CD14-positive monocyte (primary cell): ENCODE measurements at places on chromosomes 4 and X. TPM values are rescaled to one million over a fixed set of nuclear protein-coding genes. Genes with fewer than 3 reads are reported as not detected.

GRCh38 chrX:45852884-45853283 is 652.2 kb upstream of the DIPK2B start:
- no peak overlapping the region for H3K27ac ChIP-seq
- H3K36me3 ChIP-seq: no peaks in the 10 kb centered on the region
- peaks cover 30% of the 10 kb centered on the region for H3K27me3 ChIP-seq
- no peak overlapping the region for H3K4me3 ChIP-seq
- no peak for DNase-seq

DNA sequence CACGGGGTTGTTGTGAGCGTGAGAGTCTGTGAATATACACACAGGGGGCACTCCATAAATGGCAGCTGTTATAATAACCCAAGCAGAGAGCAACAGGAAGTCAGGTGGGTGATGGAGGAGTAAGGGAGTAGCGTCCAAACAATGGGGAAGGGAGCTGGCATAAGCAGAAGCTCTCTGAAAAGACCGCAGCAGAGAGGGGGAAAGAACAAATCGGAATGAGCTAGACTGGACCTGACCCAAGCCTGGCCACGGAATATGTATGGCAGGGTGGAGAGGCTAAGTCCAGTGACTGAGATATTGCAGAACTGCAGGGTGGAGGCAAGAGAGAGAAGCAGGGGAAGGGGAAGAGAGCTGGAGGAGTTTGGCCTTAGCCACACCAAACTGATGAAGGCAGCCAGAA is 6.5 kb upstream of the GJB1 start:
- no peak overlapping the region for H3K27ac ChIP-seq
- H3K27me3 ChIP-seq: no peaks in the 10 kb centered on the region
- no peak for DNase-seq
- no peaks in the 10 kb centered on the region for H3K36me3 ChIP-seq
- H3K4me1 ChIP-seq: no peaks in the 10 kb centered on the region

DNA sequence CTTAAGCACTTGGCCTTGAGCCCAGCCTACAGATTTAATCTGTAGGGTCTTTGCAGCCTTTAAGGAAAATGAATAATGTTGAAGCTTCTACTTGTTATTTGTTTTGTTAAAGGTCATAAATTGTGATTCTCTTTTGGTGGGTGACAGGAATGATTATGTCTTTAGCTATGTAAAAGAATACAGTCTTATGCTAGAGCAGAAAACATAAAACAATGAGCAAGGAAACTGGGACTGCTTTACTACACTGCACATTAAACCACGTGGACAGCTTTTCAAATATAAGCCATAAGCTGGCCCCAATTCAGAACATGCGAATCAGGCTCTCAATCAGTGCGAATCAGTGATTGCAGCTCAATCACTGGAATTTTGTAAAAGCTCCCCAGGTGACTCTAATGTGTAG is 40.9 kb upstream of the TBC1D19 start:
- DNase-seq: no peak
- no peaks in the 10 kb centered on the region for H3K36me3 ChIP-seq
- H3K27me3 ChIP-seq: no peaks in the 10 kb centered on the region

Gene CXorf65
- not detected for polyA plus RNA-seq

DNA sequence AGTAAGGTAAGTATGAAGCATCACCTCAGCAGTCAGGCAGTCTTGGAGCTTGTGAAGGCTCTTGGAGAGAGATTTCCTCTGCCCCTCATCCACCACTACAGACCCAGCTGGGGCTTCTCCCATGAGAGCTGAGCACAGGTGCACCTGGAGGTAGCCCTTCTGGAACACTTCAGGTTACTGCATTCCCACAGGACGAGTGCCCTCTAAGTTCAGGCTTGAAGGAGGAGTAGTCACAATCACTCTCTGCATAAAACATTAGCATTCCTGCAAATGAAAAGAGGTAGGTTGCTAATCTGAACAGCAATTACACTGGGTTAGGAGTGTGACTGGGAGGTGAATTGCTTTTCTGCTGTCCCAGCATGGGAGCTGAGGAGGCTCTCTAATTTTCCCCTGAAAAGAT is 308.8 kb downstream of the TEX13C start:
- H3K27ac ChIP-seq: no peak overlapping the region
- no peak overlapping the region for H3K4me3 ChIP-seq
- no peaks in the 10 kb centered on the region for H3K27me3 ChIP-seq
- no peaks in the 10 kb centered on the region for H3K36me3 ChIP-seq
- DNase-seq: no peak

DNA sequence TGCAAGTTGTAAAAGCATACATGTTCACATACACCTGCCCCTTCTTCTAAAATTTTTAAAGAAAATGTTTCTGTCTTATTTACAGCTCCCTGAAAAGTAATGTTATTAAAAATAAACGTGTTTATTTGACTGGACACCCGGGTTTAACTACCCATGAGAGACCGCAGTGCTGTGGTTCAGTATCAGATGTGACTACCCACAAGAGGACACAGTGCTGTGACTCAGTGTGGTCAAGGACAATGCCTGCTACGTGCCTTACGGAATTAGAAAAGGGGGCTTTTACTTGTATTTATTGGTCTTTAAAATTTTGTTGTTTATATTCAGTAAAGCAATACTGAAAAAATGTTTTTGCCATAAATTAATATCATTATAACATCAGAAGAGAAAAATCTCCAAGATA is 641.4 kb downstream of the TRIML1 start:
- H3K27me3 ChIP-seq: no peaks in the 10 kb centered on the region
- H3K36me3 ChIP-seq: no peaks in the 10 kb centered on the region
- no peak overlapping the region for H3K4me3 ChIP-seq
- no peaks in the 10 kb centered on the region for H3K4me1 ChIP-seq
- DNase-seq: no peak

DNA sequence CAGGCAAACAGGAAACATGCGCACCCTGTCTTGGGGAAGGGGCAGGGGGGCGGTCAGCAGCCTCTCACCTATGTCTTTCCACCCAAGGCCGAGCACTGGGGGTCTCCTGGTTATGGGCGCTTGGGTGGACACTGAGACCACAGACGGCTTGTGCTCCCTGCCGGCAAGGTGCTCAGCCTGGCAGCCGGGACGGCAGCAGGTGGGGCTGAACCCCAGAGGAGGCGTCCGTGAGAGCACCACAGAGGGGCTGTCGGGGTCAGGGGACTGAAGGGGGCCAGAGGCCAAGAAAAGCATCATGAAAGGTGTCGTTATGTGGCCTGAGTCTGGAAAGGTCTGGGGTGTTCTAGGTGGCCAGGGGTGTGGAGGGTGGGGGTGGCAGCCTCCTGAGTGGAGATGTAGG is 19.6 kb downstream of the DOK7 start:
- no peaks in the 10 kb centered on the region for H3K36me3 ChIP-seq
- no peak for DNase-seq
- H3K27me3 ChIP-seq: no peaks in the 10 kb centered on the region
- no peak overlapping the region for H3K4me3 ChIP-seq
- H3K27ac ChIP-seq: no peak overlapping the region

GRCh38 chrX:104270212-104270611 is 15.5 kb upstream of the ESX1 start:
- DNase-seq: no peak
- no peak overlapping the region for H3K4me3 ChIP-seq
- H3K36me3 ChIP-seq: no peaks in the 10 kb centered on the region
- H3K27me3 ChIP-seq: peaks cover 3% of the 10 kb centered on the region

Gene AWAT1
- polyA plus RNA-seq: not detected in 2 replicates

Gene CT45A2
- polyA plus RNA-seq: not detected

DNA sequence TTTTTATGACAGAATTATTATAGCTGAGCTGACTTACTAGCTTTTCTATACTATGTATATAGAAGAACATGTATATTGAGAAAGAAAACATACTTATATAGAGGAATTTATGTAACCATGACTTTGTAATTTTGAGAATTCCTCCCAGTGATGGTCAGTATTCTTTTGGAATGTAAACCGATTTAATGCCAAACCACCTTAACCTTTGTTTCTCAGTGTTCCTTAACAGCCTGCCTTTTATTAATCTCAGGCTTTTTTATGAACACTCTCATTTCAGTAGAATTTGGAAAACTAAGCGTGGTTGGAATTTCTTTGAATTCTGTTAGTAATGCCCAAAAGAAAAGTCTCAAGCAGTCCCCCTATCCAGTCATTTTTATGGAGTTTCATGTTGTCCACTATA is 47.0 kb downstream of the MOSPD2 start:
- no peaks in the 10 kb centered on the region for H3K27me3 ChIP-seq
- H3K36me3 ChIP-seq: peaks cover 51% of the 10 kb centered on the region
- H3K4me3 ChIP-seq: no peak overlapping the region
- DNase-seq: no peak
- H3K4me1 ChIP-seq: no peaks in the 10 kb centered on the region
- no peak overlapping the region for H3K27ac ChIP-seq

Gene MAOA
- 0.05 and 0.11 TPM in 2 replicates for polyA plus RNA-seq

- no peak overlapping the region for H3K4me3 ChIP-seq
- H3K4me1 ChIP-seq: no peaks in the 10 kb centered on the region
- peaks cover 3% of the 10 kb centered on the region for H3K27me3 ChIP-seq
- H3K27ac ChIP-seq: no peak overlapping the region
These were observed 134.9 kb downstream of the CORIN start for GRCh38 chr4:47703008-47703407.

GRCh38 chr4:156923525-156923924 is 48.1 kb downstream of the PDGFC start:
- no peak overlapping the region for H3K4me3 ChIP-seq
- no peaks in the 10 kb centered on the region for H3K4me1 ChIP-seq
- no peaks in the 10 kb centered on the region for H3K36me3 ChIP-seq
- no peak for DNase-seq
- H3K27me3 ChIP-seq: no peaks in the 10 kb centered on the region

GRCh38 chr4:26030780-26031179 is 116.8 kb downstream of the SMIM20 start:
- DNase-seq: no peak
- no peaks in the 10 kb centered on the region for H3K36me3 ChIP-seq
- H3K4me1 ChIP-seq: no peaks in the 10 kb centered on the region
- peaks cover 15% of the 10 kb centered on the region for H3K27me3 ChIP-seq
- H3K4me3 ChIP-seq: no peak overlapping the region
- H3K27ac ChIP-seq: no peak overlapping the region

Gene EMCN
- polyA plus RNA-seq: not detected

DNA sequence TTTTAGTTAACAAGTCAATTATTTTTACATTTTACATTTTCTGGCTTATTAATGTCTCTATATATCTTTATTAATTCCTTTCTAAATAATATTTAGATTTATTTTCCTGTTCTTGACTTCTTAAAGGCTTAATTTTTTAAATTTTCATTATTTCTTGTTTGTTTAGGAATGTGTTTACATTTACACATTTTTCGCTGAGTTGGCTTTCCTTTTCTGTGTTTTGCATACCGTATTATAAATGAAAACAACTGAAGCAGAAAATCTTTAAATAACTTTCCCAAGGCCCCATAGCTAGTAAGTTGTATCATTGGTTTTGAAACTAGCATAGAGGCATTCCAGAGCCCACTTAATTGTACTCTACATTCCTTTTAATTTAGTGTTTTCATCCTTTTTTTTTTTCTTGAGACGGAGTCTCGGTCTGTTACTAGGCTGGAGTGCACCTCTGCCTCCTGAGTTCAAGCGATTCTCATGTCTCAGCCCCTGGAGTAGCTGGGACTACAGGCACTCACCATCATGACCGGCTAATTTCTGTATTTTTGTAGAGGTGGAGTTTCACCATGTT is 261.6 kb downstream of the IQCM start:
- no peak overlapping the region for H3K27ac ChIP-seq
- H3K4me3 ChIP-seq: no peak overlapping the region
- DNase-seq: no peak
- H3K36me3 ChIP-seq: no peaks in the 10 kb centered on the region

Gene CACNA1F
- polyA plus RNA-seq: 0.39 and 0.73 TPM in 2 replicates

DNA sequence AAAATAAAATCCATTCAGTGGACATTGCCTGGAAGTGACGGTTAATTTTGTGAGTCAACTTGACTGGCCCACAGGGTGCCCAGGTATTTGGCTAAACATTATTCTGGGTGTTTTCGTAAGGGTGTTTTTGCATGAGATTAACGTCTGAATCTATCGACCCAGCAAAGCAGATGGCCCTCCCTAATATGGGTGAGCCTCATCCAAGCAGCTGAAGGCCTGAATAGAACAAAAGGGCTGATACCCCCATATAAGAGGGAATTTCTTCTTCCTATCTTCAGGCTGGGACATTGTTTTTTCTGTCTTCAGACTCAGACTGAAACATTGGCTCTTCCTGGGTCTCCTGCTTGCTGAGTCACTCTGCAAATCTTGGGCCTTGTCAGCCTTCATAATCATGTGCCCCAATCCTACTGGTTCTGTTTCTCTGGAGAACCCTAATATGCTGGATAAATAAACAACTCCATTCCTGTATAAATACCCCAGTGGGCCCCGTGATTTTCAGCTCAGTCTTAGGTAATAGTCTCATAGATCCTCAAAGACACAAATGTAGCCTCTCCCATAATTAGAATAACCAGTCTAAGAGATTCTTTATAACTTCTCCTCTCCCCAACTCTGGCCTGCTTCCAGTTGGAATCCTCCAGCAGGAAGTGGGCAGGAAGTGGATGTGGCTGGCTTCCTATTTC is 33.1 kb upstream of the DDX3X start:
- no peak overlapping the region for H3K27ac ChIP-seq
- no peaks in the 10 kb centered on the region for H3K27me3 ChIP-seq
- peak; percentile 21 for DNase-seq
- no peaks in the 10 kb centered on the region for H3K36me3 ChIP-seq
- no peak overlapping the region for H3K4me3 ChIP-seq
- peaks cover 42% of the 10 kb centered on the region for H3K4me1 ChIP-seq

Gene MSMO1
- 7.6 TPM for polyA plus RNA-seq

GRCh38 chrX:71870208-71871098 is 40.2 kb upstream of the NHSL2 start:
- H3K27me3 ChIP-seq: no peaks in the 10 kb centered on the region
- H3K36me3 ChIP-seq: no peaks in the 10 kb centered on the region
- no peak for DNase-seq
- no peak overlapping the region for H3K27ac ChIP-seq
- no peaks in the 10 kb centered on the region for H3K4me1 ChIP-seq
